ENCODE measurements at places on chromosomes 16 and 17. TPM values are rescaled to one million over a fixed set of nuclear protein-coding genes. Genes with fewer than 3 reads are reported as not detected.
A peak's percentile ranks its signal among the peaks of the same experiment; 100 is the strongest.

DNA sequence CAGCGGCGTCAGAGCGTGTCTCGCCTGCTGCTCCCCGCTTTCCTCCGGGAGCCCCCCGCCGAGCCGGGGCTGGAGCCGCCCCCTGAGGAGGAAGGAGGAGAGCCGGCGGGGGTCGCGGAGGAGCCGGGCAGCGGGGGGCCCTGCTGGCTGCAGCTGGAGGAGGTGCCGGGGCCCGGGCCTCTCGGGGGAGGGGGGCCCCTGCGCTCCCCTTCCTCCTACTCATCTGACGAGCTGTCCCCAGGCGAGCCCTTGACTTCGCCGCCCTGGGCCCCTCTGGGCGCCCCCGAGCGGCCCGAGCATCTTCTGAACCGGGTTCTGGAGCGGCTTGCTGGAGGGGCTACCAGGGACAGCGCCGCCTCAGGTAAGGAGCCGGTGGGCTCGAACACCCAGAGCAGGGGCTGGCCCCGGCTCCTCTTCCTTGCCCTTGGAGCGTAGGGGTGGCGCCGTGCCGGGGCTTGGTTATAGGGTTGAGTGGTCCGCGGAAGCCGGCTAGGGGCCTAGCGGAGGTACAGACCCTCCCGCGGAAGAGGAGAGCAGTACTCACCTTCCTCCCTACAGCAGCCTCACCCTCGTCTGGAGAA is 841 bp downstream of the RAPGEFL1 start:
- ATAC-seq = no peak

AANAT gene
- not detected for total RNA-seq

- peak; percentile 57 for ATAC-seq
Observed at GRCh38 chr16:57645691-57646387, 17.4 kb downstream of the ADGRG1 start.

- ATAC-seq = no peak
Observed at GRCh38 chr17:65054602-65055001, 1.9 kb downstream of the GNA13 start.

DNA sequence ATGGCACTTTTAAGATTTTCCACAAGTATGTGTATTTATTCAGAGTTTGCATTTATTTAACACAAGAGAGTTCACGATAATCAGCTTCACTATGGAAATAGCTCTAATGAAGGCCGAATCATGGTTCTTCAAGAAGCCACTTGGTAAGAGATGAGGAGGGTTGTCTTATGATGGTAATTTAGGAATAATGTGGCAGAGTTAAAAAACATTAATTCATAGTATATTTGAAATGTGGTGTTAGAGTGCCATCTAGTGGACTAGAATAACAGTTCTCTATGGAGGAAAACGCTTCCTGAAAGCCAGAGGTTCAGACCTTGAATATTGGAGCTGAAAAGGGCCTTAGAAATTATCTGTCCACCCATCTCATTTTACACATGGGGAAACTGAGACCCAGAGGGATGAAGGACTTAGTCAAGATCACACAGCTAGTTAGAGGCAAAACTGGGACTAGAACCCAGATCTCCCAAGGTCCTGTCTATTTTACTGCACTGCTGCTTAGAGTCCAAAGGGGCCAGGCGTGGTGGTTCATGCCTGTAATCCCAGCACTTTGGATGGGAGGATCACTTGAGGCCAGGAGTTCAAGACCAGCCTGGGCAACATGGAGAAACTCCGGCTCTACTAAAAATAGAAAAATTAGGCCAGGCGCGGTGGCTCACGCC is 33.8 kb upstream of the KPNB1 start:
- ATAC-seq = peak; percentile 31

DNA sequence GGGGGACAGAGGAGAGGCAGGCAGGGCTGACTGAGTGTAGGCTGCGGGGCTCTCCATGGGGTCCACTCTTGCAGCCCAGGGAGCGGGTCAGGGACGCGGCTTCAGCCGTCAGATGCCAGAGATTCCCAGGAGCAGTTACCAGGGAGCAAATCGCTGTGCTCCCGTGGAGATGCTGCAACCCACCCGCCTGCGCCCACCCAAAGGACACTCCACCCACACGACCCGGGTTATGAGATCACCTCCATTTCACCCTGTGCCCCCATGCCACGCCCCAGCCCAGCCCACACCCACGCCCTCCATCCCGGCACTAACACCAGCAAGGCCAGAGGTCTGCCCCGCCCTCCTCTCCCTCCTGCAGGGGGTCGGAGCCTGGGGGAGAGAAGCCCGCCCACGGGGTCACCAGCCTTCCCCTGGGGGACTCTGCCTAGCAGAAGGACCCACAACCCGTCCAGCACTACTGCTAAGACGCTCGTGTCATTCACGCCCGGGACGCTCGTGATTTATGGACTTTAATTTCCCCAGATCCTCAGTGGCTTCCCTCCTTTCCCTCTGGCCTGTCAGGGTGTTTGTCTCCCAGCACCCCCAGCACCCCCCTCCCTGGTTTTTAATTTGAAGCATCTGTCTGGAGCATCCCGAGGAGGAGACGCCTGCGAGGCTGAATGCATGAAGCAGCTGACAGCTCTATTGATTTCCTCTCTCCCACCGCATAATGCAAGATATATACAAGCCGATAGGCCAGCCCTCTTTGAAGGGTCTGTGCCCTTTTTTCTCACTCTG is 6.7 kb upstream of the RPL38 start:
- no peak for ATAC-seq

GRCh38 chr16:25523183-25523582 is 168.6 kb upstream of the HS3ST4 start:
- no peak for ATAC-seq

GRCh38 chr17:6162892-6163291 is 92.7 kb downstream of the WSCD1 start:
- no peak for ATAC-seq

DNA sequence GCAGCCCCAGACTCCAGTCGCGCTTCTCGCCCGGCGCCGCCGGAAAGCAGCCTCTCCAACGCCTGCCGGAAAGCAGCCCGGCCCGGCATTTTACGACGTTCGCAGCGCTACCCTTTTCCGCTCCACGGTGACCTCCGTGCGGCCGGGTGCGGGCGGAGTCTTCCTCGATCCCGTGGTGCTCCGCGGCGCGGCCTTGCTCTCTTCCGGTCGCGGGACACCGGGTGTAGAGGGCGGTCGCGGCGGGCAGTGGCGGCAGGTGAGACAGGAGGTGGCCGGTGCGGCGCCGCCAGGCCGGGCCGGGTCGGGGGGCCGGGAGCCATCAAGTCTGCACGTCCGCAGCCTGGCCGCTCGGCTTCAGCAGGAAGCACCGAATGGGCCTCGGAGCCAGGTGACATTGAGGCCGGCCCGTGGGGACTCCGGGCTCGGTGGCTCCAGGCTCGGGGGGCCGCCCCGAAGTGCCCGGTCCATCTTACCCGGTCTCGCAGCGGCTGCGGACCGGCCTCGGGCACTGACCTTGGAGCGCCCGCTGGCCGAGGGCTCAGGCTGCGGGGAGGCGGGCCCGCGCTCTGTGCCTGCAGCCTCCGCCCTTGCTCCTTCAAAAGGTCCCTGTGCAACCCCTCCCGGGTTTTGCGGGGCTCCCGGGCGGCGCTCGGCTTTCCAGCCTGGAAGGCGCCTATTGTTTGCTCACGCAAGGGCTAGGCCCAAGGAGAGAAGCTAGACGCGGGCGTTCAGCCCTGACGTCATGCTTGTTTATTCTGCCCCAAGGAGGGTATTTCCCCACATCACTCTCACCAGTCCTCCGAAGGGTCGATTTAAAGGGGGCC is at the start of the genes COX4I1 and EMC8:
COX4I1 (plus strand) TSS at position 199 of the 824 bp plus-strand sequence. CDS start 1,511 bp downstream, outside the sequence.
EMC8 (minus strand) TSS at position 48 of the 824 bp plus-strand sequence. CDS start 249 bp downstream, outside the sequence.
- peak; percentile 99 for ATAC-seq

TVP23B gene
- total RNA-seq = 34.7 TPM

DNA sequence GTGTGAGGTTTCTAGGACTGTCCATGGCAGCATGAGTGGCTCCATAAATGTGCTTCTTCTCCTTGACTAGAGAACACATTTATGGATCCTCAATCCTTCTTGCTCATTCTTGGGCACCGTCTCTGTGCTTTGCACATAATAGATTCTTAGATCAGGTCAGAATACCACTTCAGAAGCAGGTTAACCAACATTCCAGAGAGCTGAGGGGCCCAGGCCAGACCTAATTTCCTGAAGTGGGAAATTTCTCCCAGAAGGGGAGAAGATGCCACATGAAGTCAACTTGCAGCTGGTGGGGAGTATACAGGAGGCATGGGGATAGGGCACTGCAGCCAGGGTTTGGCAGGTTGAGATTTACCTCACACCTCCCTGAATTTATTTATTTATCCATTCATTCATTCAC is 24.4 kb upstream of the VAT1L start:
- no peak for ATAC-seq

- no peak for ATAC-seq
Observed at GRCh38 chr16:85731179-85731578, 19.7 kb downstream of the C16orf74 start.

- no peak for ATAC-seq
Observed at GRCh38 chr16:28317040-28317880, 24.9 kb downstream of the SBK1 start.

GRCh38 chr16:84247844-84248243 is 8.0 kb upstream of the KCNG4 start:
- no peak for ATAC-seq

CDRT15L2 gene
- total RNA-seq = not detected

- no peak for ATAC-seq
Observed at GRCh38 chr17:6603744-6604325, 36.7 kb downstream of the KIAA0753 start.

MYH8 gene
- total RNA-seq = not detected

DNA sequence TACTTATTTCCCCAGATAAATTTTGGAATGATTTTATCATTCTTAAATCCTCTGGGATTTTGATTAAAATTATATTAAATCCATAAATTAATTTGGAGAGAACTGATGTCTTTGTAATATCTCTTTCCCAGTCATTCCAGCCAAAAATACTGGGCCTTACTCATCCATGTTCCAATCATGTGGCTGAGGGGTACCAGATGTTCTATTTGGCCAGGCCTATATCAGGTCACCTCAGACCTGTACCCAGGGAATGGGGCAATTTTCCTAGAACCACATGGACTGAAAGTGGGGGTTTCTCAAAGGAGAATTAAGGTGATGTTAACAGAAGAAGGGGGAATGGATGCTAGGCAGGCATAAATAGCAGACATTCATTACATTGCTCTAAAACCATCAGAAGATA is 7.5 kb downstream of the SNTB2 start:
- ATAC-seq = peak; percentile 46

- ATAC-seq = no peak
Observed at GRCh38 chr16:56207421-56207820, 16.1 kb downstream of the GNAO1 start.

SNF8 gene
- total RNA-seq = 74.3 TPM

GRCh38 chr17:45276031-45276430 is 14.1 kb upstream of the SPATA32 start:
- ATAC-seq = peak; percentile 20

PYY gene
- total RNA-seq = not detected

DNA sequence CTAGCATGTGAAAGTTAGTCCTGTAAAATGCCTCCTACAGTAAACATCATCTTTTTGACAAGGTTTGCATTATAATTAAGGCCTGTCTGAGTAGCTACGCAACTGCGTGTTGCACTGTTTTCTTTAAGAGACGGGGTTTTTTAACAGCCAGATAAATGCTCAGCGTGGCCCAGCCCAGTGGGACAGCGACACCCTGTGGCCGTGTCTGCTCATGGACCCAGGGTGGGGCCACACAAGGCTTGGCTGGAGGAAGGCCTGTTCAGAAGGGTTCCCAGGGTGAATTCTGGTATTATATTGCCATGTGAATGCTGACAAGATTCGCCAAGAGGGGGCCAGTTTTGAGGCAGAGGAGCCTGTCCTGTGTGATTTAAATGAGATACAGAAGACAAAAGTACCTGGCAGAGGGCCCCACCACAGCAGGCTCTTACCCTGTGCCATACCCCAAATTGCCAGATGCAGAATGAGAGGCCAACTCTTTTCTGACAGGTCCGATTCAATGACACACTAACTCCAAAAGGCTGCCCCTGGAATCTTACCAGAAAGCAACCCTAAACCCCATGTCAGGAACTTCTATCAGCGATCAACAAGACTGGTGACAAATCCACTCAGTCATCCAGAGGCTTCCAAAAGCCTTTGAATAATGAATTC is 65.9 kb upstream of the IRX6 start:
- no peak for ATAC-seq

GRCh38 chr16:19681637-19682036 is 36.4 kb downstream of the KNOP1 start:
- no peak for ATAC-seq

DNA sequence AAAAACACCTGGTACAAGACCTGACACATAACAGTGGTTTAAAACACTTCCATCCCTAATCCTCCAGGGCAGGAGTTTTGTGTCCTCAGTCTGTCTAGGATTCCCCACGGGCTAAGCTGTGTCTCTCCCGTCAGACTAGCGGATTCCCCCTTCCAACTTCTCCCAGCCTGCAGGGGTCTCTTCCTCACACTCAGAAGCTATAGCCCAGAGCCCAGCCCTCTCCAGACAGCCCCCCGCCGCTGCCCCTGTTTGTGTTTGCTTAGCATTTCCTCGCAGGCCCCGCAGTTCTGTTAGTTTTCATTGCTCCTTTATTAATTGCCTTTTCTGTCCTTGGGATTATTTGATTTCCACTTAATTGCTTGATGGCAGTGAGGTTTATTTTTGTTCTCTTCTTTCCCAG is 91.2 kb downstream of the TMEM132E start:
- ATAC-seq = no peak

- no peak for ATAC-seq
Observed at GRCh38 chr16:79047337-79047736, 553.2 kb downstream of the MAF start.

OR1D5 gene
- total RNA-seq = not detected

- ATAC-seq = no peak
Observed at GRCh38 chr17:2517539-2517938, 5.9 kb upstream of the METTL16 start.

DNA sequence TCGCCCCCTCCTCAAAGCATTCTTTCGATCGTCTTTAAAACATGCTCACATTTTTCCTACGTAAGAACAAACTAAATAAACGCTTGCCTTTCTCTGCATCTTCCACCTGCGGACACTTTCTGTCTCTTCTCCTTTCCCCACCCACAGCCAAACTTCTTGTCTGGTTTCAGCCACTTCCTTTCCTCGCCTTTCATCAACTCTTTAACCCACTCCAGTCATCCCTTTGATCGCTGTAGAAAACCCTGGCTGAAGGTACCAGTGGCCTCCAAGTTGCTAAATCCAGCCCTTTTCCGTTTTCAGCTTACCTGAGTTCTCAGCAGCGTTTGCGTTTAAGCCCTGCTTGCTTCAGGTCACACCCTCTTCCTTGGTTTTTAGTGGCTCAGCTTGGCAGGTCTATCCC is 483 bp downstream of the RPA1 start:
- ATAC-seq = no peak

DNA sequence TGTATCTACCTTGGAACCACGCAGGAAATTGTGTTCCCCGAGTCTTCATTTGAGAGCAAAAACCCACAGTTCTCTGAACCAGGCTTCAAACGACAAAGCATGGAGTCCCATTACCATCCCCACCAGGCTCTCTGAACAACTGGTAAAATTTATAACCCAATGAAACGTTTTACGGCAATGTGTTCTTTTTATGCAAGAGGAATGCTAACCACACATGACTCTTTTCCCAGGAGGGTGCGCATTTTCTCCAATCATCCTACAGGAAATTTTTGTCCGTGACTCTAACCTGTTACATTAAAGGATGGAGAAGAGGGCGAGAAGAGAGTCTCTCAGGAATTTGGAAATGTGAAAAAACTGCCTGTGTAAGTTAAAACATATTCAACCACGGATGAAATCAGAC is 17.8 kb downstream of the STX8 start:
- no peak for ATAC-seq

RNF135 gene
- 22.3 TPM for total RNA-seq

Data from gastroesophageal sphincter (tissue), 4 donors.